ENCODE measurements at places on chromosomes 6 and 20.

GRCh38 chr20:37137547-37137946 is 41.6 kb upstream of the RPN2 start:
- no peak for DNase-seq

DNA sequence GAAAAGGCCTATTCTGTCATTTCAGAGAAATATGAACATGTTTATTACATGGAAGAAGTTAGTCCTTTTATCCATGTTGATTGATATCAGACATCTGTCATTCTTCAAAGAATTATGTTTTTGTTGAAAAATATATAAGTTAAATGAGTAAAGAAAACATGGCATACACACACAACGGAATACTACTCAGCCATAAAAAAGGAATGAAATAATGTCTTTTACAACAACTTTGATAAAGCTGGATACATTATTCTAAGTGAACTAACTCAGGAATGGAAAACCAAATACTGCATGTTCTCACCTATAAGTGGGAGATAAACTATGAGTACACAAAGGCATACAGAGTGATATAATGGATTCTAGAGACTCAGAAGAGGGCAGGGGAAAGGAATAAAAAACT is 9.3 kb downstream of the FKBP5 start:
- no peak for DNase-seq

- DNase-seq, result no peak
Measured at GRCh38 chr6:21181866-21182265, 411.7 kb upstream of the SOX4 start.

DNA sequence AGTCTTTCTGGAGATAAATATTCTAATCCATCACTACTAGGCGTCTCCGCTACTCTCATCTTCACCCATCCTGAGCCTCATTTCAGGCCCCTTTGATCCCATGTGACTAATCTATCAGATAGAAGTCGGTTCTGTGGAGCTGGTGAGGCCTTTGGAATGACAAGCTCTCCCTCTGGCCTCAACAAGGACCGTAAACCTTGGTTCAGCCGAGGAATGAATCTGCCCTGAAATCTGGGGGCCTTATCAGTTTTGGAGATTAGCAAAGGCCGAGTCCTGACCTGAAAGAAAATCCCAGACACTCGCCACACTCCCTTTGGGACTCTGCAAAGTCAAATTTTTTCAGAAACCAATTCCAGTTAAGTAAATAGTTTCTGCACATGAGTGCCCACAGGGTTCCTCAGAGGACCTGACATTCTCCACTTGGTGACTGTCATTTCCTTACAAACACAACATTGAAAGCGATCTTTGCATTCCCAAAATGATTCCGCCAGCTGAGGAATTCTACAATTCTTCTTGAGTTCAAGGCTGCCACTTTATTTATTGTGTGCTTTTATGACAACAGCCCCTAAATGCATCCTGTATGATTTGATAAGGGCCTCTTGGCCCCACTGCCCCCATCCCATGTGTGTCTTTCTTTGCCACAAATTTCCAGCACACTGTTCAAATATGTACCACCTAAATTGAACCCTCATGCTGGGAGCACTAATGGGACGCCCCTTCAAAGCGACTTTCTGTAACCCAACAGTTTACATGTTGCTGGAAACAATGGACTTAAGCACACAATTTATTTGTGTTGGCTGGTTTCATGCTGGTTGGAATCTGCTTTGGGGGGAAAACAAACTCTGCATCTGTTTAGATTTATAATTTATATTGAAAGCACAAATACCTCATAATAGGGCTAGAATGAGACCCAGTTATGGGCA is 10.0 kb upstream of the RIPOR3 start:
- DNase-seq, result no peak

GRCh38 chr20:41229259-41229658 is 88.3 kb downstream of the ZHX3 start:
- no peak for DNase-seq

- no peak for DNase-seq
Measured at GRCh38 chr6:107626645-107627044, 136.7 kb downstream of the SOBP start.

GRCh38 chr20:5614506-5614905 is 135.7 kb upstream of the SHLD1 start:
- DNase-seq, result no peak

DNA sequence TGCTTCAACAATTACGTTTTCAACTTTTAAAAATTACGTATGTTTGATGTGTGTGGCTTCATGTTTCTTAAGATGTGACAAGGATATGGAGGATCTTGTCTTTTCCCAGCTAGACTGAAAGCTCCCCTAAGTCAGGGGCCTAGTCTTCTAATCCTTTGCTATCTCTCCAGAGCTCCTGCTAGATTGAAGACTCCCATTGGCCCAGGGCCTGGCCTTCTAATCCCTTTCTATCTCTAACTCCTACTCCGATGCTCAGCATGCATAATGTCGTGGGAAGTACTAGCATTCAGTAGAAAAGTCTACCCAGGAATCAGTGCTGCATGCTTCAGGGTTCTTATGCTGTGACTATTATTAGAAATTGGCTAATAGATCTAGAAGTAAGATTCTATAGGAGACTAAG is 144.8 kb upstream of the SUPT3H start:
- DNase-seq, result no peak

- peak; percentile 53 for DNase-seq
Measured at GRCh38 chr20:23200914-23201313, 114.8 kb upstream of the CD93 start.

DNA sequence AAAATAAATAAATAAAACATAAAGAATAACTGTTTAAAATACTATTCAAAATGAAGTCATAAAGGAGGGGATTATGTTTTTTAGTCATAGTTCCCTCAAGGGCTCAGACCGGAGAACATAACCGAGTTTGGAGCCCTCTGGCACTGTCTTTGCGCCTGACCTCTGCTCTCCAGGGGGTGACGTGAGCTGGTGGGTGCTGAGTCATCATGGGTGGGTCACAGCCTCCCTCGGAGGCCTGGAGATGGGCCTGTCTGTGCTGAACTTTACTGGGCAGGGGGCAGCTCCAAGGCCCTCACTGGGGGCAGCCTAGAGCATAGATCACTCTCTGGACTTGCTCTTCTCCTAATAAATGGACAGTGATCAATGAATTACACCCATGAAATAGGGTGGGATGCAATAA is 3.1 kb upstream of the MAVS start:
- no peak for DNase-seq

- DNase-seq, result no peak
Measured at GRCh38 chr6:42354702-42355101, 97.0 kb downstream of the TRERF1 start.

- no peak for DNase-seq
Measured at GRCh38 chr6:47681201-47681990, 17.0 kb upstream of the ADGRF4 start.

GRCh38 chr6:7235712-7236305 is 77.2 kb downstream of the SSR1 start:
- peak; percentile 57 for DNase-seq

DNA sequence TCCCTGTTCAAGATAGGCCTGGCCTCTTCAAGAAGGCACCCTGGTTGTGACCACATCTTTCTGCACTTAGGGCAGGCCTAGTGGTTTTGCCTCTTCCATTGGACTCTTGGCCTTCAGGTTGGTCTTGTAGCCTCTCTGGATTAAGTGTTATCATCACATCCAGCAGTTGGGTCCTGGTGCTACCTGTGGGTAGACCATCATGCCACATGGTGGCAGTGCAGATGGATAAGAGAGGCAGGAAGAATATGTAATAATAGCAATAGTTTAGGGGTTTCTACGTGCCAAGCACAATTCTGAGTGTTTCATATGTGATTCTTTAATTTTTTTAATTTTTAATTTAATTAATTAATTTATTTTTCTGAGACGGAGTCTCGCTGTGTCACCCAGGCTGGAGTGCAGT is 28.5 kb upstream of the SNRPB2 start:
- no peak for DNase-seq

DNA sequence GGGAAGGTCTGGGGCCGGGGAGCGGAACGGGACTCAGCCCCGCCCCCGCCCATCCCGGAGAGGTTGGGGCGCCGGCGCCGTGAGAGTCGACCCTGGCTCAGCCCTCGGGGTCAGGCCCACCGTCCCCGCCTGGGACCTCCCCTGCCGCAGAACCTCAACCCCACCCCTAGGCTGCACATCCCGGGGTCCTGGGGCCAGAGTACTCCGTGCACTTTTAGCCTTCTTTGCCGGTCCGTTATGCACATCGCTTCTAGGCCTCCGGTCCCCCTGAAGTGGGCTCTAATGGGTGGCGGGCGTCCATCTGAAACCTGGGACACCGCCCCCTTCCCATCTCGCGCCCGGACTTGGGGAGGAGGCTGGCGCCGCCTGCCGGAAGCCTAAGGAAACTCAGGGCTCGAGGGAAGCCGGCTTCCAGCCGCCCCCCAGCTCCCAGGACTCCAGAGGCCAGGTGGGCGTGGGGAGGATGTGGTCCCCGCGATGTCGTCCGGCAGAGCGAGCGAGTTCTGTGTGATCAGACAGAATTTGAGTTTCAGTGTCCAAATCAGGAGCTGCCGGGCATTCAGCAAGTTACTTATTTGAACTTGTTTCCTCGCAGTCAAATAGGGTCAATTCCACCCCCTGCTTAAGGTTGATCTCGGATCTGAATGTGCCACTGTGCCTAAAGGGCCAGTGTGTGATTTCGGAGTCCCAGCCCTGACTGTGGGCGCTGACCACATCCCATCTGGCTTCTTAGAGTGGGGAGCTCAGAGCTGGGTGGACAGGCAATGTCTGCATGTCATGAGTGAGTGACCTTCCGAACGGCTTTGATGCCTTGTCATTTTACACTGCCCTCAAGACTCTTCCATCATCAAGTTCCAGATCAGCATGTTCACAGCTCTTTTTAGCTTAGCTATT is 47.6 kb downstream of the CPXM1 start:
- DNase-seq, result no peak

DNA sequence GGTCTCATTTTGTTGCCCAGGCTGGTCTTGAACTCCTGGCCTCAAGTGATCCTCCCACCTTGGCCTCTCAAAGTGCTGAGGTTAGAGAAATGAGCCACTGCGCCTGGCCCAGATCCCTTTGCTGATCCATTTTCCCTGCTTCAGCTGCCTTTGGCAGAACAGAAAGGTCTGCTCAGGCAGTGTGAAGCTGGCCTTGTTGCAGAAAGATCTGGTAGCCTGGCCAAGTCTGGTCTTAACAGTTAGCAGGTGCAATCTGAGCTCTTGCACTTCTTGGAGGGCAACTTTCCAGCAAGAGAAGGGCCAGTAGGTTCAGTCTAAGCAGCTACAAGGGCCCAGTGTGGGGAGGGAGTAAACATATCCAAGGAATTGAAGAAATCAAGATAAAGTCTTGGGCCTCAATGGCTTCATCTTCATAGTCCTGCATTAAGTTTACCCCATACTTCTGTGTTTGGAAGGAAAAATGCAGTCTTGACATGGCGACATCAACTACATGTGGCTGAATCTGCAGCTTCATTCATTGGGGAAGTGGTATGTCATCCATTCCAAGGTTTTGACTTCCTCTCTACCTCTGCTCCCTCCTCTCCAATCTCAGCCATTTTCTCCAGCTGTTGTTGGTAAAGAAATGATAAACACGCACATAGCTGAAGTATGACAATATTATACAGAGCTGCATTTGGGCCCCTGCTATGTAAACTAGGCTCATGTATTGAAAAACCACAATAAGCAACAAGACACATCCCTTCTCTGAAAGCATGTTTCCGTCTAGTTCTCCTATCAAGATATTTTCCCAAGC is 39.0 kb upstream of the NEDD9 start:
- no peak for DNase-seq

- DNase-seq, result no peak
Measured at GRCh38 chr6:44254191-44255104, 2.9 kb downstream of the SLC35B2 start.

GRCh38 chr6:104183816-104184435 is 675.8 kb downstream of the HACE1 start:
- no peak for DNase-seq

- peak; percentile 58 for DNase-seq
Measured at GRCh38 chr20:58712806-58713731, 20.5 kb downstream of the NPEPL1 start.

DNA sequence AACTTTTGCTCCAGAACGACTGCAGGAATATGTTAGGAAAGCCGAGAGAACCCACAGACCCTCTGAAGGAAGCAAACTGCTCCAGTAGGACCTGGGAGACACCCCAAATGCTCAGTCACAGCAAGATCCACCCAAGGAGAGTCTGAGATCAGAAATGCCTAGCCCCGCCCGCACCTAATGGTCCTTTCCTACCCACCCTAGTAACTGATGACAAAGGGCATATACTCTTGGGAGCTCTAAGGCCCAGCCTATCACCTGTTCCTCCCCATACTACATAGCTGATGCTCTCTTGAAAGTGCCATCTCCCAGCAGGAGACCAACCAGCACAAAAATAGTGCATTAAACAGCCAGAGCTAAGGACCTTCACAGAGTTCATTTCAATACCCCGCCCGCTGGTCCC is 67.6 kb downstream of the CD2AP start:
- no peak for DNase-seq

DNA sequence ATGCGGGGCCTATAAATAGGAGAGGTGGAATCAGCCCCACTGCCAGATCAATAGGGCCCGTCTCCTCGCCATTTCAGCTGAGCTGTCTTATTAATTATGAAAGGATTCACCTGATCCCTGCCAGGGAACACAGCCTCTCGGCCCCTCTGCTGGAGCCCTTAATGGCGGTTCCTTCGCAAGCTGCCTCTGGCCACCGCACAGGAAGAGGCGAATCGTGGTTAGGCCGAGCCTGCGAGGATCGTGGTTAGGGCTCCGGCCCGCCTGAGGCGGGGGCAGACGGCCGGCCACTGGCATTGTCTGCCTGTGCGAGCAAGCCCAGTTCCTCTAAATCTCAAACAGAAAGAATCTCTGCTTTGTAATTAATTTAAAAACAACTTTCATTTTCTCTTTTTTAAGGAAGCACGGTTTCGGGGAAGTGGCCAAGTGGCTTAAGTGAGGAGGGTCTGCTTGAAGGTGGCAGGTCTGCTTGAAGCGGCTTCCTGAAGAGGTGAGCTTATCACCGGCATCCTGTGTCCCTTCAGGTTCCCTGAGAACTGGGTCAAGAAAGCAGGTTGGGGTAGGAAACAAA is 9.2 kb downstream of the NRN1 start:
- DNase-seq, result peak; percentile 75

DNA sequence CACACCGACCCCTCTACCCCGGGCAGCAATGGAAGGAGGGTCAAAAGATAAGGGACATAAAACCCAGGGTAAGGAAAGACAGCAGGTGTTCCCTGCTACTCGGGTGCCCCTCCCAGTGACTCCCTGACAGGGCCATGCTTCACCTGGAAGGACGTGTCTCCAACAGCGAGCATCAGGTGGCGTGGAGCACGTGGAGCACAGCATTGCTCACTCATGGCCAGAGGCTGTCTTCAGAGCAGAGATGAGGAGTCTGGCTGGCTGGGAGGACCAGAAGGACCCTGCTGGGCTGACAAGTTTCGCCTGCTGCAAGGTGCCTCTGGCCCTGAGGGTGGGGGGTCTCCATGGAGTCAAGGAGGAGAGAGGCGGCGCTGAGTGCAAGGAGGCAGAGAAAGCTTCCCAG is 15.3 kb upstream of the CDH22 start:
- no peak for DNase-seq

GRCh38 chr6:39808964-39809363 is 16.8 kb downstream of the DAAM2 start:
- no peak for DNase-seq

GRCh38 chr6:154489822-154490221 is 20.7 kb downstream of the CNKSR3 start:
- DNase-seq, result no peak
